ENCODE measurements at places on chromosomes 2 and 18. TPM values are rescaled to one million over a fixed set of nuclear protein-coding genes. Genes with fewer than 3 reads are reported as not detected.

SUCLG1 gene
- total RNA-seq: 84.4 TPM

USP40 gene
- 11.8 TPM for total RNA-seq

IL1RL2 gene
- not detected for total RNA-seq

CCDC85A gene
- total RNA-seq: 10.2 TPM

KIF5C gene
- 1.3 TPM for total RNA-seq

LRATD1 gene
- 0.57 TPM for total RNA-seq

ASAP2 gene
- 17.2 TPM for total RNA-seq

ADGRF3 gene
- total RNA-seq: 0.12 TPM

ICA1L gene
- total RNA-seq: 1.1 TPM

L3MBTL4 gene
- total RNA-seq: 0.05 TPM

MALT1 gene
- 92.5 TPM for total RNA-seq

DSG4 gene
- not detected for total RNA-seq

NABP1 gene
- total RNA-seq: 37.5 TPM

ALPP gene
- total RNA-seq: 0.59 TPM

ASB18 gene
- not detected for total RNA-seq

RPRM gene
- 0.34 TPM for total RNA-seq

NMUR1 gene
- total RNA-seq: not detected

ARL5A gene
- 60.4 TPM for total RNA-seq

MMADHC gene
- 248 TPM for total RNA-seq

ADAM17 gene
- total RNA-seq: 34.0 TPM

SLC11A1 gene
- total RNA-seq: 0.07 TPM

GRCh38 chr2:238492840-238493239, 66.1 kb downstream of the ASB1 start:
- DNase-seq: no peak

GRCh38 chr2:208147759-208148158, 1.8 kb upstream of the CRYGB start:
- no peak for DNase-seq

- no peak for DNase-seq
These were observed 148.3 kb downstream of the MEIS1 start for GRCh38 chr2:66582987-66583880.

DNA sequence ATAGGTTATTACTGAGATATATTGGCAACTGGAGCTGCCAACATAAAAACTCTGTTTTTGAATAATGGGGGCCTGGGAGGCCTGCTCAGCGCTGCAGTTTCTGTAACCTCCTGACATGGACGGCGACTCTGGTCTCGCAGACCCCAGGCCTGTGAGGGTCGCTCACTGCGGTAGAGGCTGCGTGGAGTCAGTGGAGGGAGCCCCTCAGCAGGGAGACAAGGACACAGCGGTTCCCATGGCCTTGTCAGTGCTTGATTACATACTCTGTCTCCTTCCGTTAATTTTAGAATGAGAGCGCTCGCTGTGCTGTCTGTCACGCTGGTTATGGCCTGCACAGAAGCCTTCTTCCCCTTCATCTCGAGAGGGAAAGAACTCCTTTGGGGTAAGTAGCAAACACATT, 858 bp downstream of the TPO start:
- DNase-seq: no peak

DNA sequence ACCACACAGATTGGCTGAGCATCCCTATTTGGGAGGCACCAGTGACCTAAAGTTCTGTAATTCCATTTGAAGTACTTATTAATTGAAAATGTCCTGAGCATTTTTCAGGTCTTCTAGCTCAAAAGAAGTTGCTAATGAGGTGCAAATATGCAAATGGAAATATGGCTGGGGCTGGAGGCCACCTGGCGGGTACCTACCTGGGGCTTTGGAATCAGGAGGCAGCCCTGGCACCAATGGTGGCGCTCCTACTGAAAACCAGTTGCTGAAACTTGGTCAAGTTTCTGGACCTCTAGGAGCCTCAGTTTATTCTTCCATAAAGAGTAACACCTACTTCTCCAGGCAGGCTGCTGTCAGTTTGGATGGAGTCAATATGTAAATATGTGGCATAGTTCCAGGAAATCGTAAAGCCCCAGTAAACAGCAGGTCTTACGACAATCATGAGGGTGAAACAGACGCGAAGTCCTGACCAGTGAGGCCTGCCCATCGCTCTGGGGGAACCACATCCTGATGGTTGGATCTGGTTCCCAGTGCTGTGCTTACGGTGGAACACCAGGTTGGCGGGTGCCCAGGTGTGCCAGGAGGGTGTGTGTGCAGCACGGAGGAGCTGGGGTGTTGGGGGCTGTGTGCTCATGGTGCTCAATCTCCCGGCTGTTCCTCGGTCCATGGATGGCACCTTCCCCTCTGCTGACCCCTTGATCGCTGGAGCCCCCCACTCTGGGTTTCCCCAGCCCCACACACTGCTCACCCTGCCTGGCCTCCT, 186.1 kb downstream of the TWIST2 start:
- no peak for DNase-seq

DNA sequence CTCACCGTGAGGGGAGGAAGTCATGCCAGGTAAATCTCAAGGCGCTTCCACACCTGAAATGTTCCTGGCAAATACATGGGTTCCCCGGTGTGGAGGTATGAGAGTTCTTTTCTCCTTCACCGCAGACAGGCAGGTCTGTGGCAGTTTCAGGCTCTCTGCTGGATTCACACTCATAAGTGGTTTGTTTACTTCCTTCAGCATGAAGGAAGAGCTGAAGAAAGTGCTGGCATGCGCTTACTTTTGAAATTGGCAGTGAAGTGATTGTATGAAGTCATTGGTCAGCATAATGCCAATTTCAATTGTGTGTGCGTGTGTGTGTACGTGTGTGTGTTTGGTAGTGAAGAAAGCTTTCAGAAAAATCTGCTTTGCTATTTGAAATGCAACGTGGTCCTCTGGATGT, 43.4 kb downstream of the RNF144A start:
- DNase-seq: no peak

GRCh38 chr2:39730685-39731302, 48.3 kb downstream of the THUMPD2 start:
- peak; percentile 45 for DNase-seq

DNA sequence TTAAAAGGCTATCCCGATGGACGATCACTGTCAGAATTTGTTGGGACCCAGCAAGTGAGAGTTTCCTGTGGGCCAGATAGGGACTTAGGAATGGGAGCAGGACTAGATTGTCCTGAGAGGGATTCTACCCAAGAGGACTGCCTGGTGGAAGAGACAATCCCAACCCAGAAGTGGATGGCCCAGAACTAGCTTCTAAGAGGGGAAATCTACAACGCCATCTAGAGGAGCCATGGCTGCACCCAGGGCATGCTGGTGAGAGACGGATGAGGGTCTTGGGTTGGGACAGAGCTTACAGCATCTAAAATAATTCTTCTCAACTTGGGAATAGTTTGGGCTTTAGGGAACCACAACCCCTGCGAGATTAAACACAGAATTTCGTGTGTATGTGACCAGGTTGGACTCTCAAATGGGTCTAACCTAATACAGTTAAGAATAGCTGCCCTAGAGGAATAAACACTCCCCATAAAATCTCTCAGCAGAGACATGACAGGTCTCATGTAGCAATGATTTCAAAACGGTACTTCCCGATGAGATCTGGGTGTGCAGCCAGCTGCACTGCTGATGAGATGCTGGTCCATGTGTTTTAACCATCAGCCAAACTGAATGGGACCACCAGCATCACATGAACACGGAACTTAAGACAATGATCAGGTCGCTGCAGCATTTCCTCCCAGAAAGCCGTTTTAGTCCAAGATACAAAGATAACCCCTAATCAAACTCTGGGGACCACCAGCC, 50.8 kb downstream of the CCBE1 start:
- no peak for DNase-seq

DNA sequence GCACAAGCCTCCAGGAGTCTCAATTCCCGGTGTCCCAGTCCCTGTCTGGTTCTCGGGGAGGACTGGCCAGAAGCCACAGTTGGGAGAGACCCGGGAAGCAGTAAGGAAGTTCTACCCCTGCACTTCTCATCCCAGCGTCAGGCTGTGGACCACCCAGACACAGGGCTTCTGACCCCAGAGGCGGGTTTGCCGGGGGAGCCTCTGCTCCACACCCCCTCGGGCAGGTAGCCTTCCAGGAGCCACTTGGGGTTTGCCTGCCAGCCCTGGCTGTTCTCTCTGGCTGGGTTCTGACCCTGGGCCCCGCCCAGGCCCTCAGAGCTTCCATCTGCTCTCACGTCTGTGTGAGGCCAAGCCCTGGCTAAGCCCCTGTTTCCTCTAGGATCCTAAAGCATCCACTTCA, 94.4 kb upstream of the GPC1 start:
- no peak for DNase-seq

- DNase-seq: no peak
These were observed 9.1 kb downstream of the MSTN start for GRCh38 chr2:190053426-190053825.

DNA sequence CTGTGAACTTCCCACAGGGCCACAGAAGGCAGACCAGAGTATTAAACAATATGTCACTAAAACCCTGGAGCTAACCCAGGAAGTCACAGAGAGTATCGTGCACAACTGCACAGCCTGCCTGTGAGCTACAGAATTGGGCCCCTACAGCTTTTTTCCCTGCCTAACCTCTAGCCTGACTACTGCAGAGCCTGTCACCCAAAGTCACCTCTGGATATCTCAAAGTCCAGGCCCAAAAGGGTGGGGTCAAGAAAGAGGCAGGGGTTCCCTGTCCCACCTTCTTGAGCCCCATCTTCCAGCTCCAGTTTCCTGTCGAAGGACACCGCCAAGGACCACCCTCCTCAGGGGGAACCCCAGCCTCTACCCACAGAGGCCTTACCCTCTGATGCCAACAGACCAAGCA, 13.5 kb downstream of the GAD1 start:
- DNase-seq: no peak

DNA sequence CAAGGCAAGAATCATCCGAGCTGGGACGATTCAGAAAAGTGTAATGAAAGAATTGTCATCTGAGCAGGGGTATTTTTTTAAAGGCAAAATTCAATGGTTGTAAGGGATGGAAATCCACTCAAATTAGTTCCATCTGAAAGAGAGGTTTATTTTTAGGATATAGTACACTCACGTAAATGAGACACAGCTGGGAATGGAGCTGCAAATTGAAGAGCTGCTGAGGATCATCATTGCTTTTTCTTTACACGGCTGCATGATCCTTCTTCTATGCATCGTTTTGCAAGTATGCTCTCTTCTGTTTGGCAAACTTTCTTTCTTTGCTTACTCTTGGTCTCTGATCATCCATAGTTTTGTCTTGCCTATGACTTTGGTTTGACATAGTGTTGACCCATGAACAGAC, 27.4 kb upstream of the CUL3 start:
- DNase-seq: no peak

- DNase-seq: no peak
These were observed 6.1 kb downstream of the NCAPH start for GRCh38 chr2:96341641-96342040.

- no peak for DNase-seq
These were observed 33.7 kb downstream of the EHBP1 start for GRCh38 chr2:62738981-62739936.

GRCh38 chr18:43484710-43485109, 207.4 kb upstream of the SYT4 start:
- DNase-seq: no peak

- DNase-seq: no peak
These were observed 23.8 kb downstream of the TGOLN2 start for GRCh38 chr2:85303780-85304531.

DNA sequence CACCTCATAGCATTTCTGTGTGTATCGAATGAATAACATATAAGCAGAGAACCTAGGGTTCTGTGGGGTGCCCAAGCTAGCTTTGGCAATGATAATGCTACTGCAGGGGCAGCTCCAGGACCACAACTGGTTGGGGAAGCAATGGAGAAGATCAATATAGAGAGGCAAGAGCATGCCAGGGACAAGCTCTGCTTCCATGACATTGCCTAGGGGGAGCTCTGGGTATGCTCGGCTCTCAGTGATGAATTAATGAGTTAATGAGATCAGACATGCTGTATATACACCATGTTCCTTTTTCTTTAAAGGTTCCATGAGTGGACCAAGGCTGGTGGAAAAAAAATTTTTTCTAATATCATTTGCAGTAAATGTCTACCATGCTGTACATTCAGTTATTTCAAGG, 618.4 kb downstream of the BCL11A start:
- no peak for DNase-seq

GRCh38 chr18:52499644-52500043, 159.6 kb downstream of the DCC start:
- no peak for DNase-seq

- DNase-seq: no peak
These were observed 703.4 kb downstream of the MBD2 start for GRCh38 chr18:53521068-53521467.

DNA sequence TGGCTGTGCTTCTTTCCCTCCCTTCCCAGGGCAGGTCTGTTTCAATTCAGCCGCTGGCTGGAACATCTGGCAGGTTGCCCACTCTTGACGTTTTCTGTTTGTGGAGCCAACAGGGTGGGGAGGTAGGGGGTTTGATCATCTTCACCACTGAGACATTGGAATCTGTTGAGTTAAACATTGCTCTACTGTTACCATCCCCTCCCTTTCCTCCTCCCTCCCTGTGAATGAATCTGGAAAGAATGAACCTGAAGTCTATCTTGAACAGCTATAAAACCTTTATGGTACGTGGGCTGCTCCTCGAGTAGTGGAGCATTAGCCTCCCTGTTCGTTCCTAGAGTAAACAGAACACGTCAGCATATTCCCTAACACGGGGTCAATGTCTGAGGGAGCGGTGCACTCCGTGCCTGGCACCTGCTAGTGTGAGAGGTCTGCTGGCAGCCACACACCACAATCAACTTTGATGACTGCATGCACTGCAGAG, 249.9 kb upstream of the RBBP8 start:
- DNase-seq: peak; percentile 46

- peak; percentile 6 for DNase-seq
These were observed 587 bp upstream of the MTIF2 start for GRCh38 chr2:55269645-55269990.

GRCh38 chr2:75130171-75130570, 69.1 kb downstream of the TACR1 start:
- peak; percentile 14 for DNase-seq

- DNase-seq: peak; percentile 6
These were observed 240.7 kb upstream of the DPP10 start for GRCh38 chr2:114201781-114202180.

GRCh38 chr2:227206406-227206805, 42.0 kb downstream of the COL4A3 start:
- DNase-seq: no peak

GRCh38 chr2:149470046-149470445, 117.5 kb downstream of the MMADHC start:
- DNase-seq: no peak

- no peak for DNase-seq
These were observed 69.9 kb downstream of the PMS1 start for GRCh38 chr2:189854187-189854586.

- DNase-seq: peak; percentile 91
These were observed 48.5 kb downstream of the MAP4K4 start for GRCh38 chr2:101745711-101746694.

- no peak for DNase-seq
These were observed 102.2 kb downstream of the ALPK2 start for GRCh38 chr18:58526425-58527284.
